ENCODE measurements at places on chromosomes 4 and X. TPM values are rescaled to one million over a fixed set of nuclear protein-coding genes. Genes with fewer than 3 reads are reported as not detected.

Gene HEPH
- total RNA-seq, result 8.8 TPM

Gene FAM53A
- 1.0 TPM for total RNA-seq

Gene DRP2
- 0.05 TPM for total RNA-seq

Gene OTUD6A
- total RNA-seq, result not detected

Gene FOXP3
- total RNA-seq, result not detected

Gene SHROOM2
- total RNA-seq, result 0.70 TPM

Gene PTPN13
- total RNA-seq, result 3.1 TPM

Gene AKAP4
- not detected for total RNA-seq

Gene CBR4
- total RNA-seq, result 23.5 TPM

Gene TMPRSS11A
- not detected for total RNA-seq

Gene DUX4
- total RNA-seq, result not detected

Gene ATP6AP1
- 74.8 TPM for total RNA-seq

Gene VEGFD
- total RNA-seq, result 23.7 TPM

Gene GSTCD
- 3.4 TPM for total RNA-seq

Gene BEX5
- 0.97 TPM for total RNA-seq

Gene SMAD1
- total RNA-seq, result 8.9 TPM

Gene SH2D1A
- not detected for total RNA-seq

Gene TMEM33
- 19.6 TPM for total RNA-seq

Gene SORBS2
- 819 TPM for total RNA-seq

Gene NOX1
- total RNA-seq, result not detected

Gene PPP1R2C
- total RNA-seq, result not detected

Gene CORIN
- 65.0 TPM for total RNA-seq

Gene ALG13
- 12.3 TPM for total RNA-seq

Gene FOXR2
- not detected for total RNA-seq

Gene TLR3
- 4.6 TPM for total RNA-seq

Gene BEX1
- total RNA-seq, result 0.97 TPM

Gene GRIA3
- total RNA-seq, result 0.54 TPM

Gene SPANXN3
- total RNA-seq, result not detected

Gene PRDX4
- total RNA-seq, result 44.9 TPM

Gene USP51
- 1.6 TPM for total RNA-seq

Gene UNC5C
- 2.0 TPM for total RNA-seq

Gene PROM1
- total RNA-seq, result 2.1 TPM

Gene SPANXD
- total RNA-seq, result not detected

Gene ZBTB49
- total RNA-seq, result 4.1 TPM

Gene PSAPL1
- total RNA-seq, result not detected

Gene ARHGAP6
- total RNA-seq, result 2.7 TPM

Gene ANOS1
- 4.5 TPM for total RNA-seq

Gene RAB9B
- total RNA-seq, result 28.0 TPM

Gene LDB2
- 18.5 TPM for total RNA-seq

Gene NPFFR2
- total RNA-seq, result not detected

Gene RBM46
- not detected for total RNA-seq

Gene NEXMIF
- 0.16 TPM for total RNA-seq

Gene PRRG3
- 2.2 TPM for total RNA-seq
